ENCODE measurements at places on chromosomes 7 and 10.

GRCh38 chr10:46028584-46029460 lies 1.6 kb downstream of the NCOA4 start:
- peak; percentile 72 for DNase-seq

DNA sequence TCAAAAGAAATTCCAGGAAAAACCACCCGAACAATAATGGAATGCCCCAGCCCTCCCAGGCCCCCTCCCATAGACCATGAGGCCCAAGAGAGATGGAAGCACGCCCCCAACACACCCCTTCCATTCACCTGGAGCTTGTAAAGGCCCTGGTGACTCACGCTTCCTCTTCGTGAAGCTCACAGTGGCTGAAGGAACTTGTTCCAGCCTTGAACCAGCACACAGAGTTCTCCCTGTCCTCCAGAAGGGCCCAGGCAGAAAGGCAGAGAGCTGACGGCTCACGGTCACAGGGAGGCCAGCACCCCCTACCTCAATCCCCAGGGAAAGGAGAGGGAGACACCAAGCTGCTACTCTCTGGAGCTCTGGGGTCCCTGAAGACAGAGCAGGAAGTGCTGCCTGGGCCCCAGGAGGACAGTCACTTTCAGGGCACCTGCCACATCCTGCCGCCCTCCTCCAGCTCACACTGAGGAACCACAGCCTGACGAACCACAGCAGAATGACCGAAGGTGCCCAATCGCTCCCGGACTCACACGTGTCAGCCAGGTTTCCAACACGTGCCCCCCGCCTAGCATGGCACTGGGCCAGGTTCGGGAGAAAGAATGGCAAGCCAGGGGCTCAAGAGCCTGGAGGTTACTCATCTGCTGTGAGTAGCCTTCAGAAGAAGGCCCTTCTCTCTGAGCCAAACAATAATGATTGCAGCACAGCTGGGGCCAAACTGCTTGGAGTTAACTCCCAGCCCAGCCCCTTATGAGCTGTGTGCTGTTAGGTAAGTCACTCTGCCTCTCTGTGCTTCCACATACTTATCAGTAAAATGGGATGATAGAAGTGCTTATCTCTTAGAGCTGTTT lies 52.8 kb downstream of the DLG5 start:
- peak; percentile 37 for DNase-seq

GRCh38 chr7:29319719-29320521 lies 125.3 kb downstream of the CHN2 start:
- peak; percentile 7 for DNase-seq

GRCh38 chr10:118670472-118671124 lies 75.2 kb upstream of the PRLHR start:
- no peak for DNase-seq

DNA sequence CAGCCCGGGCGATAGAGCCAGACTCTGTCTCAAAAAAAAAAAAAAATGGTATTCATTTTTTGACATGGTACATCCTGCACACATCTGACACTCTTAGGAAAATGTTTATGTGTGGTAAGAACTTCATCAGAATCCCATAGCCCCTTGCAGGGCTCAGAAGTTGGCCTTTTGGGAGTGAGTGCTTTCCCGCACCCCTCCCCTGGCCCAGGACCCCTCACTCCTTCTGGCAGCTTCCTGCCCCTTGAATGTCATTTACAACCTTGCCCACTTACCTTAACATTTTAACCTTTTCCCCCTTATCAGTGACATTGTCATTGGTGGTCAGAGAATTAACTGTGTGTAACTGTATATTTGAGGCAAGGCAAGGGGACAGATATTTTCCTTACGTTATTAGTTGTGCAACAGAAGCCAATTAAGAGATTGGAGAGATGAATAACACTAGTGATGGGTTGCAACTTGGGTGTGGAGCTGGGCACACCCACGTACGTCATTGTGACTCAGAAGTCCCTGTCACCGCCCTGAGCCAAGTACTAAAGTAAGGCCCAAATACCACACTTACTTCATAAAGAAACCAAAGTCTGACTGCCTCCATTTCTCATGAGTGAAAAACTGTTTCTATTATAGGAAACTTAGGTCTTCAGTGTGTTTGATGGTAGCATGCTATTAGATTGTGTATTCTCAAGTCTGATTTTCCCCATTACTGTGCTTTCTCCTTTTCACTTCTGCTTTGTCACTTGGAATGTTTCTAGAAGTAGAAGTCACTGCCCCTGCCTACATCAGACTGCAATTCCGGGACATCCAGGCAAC lies 31.6 kb downstream of the OGDH start:
- DNase-seq = peak; percentile 87

DNA sequence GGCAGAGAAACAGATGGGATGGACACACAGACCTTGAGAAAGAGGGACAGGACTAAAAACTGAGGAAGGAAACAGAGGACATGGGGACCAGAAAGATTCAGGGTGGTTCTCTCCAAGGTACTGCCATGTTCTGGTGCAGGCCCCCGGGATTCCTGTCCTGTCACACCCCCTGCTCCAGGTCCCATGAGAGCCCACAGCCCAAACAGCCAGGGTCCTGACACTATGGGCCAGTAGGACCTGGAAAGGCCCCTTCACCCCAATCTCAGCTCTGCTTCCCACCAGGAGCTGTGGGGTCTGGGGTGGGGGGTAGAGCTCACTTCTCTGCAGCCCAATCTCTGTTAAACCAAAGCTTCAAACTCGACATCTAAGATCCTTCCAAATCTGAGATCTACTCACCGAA lies 21.2 kb downstream of the PDIA4 start:
- no peak for DNase-seq

- no peak for DNase-seq
These were observed 72.8 kb downstream of the BICC1 start for GRCh38 chr10:58585435-58585834.

GRCh38 chr7:8152489-8153192 lies 109.3 kb downstream of the ICA1 start:
- DNase-seq = no peak

GRCh38 chr10:114711176-114711868 lies 53.2 kb upstream of the ABLIM1 start:
- no peak for DNase-seq

DNA sequence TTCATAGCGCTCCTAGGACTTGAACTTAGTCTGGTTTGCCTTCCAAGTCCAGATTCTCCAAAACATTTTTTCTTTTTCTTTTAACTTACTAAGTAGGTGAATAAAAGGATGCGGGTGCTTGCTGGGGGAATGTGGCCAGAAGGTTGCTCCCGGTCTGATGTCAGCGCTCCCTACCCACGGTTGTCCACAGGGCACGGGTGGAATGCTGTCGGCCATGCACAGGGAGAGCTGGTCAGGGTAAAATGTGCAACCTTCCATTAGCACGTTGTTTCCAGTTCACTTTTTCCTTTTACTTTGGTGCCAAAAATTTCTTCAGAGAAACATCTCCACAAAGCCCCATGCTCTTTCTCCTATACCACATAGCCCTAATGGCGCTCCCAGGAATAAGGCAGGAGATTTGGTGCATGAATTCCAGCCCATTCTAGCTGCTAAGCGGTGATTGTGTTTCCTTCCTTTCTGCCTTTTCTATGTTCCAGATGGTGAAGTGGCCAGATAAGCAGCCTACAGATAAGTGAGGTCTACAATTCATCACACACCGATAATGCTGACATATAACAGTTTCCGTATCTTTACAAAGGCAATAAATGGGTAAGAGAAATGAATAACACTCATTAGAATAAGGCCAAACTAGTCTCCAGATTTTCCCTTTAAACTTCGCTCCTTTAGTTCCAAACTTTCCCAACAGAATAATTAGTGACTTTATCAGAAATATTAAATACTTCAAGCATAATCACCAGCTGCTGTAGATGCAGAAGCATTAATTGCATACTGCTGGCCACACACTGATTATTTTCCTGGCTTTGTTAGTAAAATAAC lies 138.3 kb upstream of the FGFR2 start:
- DNase-seq = no peak

DNA sequence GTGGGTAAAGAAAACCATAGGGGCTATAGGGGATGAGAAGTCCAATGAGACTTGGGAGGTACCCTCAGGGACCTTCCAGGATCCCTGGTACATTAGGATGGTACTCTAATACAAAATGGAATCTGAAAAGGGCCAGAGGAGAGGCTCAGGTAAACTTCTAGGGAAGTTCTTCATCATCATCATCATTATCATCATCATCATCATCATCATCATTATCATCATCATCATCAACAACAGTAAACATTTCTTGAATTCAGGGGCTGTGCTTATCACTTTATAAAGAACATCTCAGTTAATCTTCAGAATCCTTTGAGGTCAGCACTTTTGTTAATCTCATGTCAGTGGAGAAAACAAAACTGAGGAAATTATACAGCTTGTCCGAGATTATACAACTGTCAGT lies 50.1 kb downstream of the PLPP4 start:
- no peak for DNase-seq

- no peak for DNase-seq
These were observed 3.6 kb downstream of the CALY start for GRCh38 chr10:133332936-133333699.

GRCh38 chr10:31278279-31278941 lies 40.6 kb upstream of the ZEB1 start:
- no peak for DNase-seq

DNA sequence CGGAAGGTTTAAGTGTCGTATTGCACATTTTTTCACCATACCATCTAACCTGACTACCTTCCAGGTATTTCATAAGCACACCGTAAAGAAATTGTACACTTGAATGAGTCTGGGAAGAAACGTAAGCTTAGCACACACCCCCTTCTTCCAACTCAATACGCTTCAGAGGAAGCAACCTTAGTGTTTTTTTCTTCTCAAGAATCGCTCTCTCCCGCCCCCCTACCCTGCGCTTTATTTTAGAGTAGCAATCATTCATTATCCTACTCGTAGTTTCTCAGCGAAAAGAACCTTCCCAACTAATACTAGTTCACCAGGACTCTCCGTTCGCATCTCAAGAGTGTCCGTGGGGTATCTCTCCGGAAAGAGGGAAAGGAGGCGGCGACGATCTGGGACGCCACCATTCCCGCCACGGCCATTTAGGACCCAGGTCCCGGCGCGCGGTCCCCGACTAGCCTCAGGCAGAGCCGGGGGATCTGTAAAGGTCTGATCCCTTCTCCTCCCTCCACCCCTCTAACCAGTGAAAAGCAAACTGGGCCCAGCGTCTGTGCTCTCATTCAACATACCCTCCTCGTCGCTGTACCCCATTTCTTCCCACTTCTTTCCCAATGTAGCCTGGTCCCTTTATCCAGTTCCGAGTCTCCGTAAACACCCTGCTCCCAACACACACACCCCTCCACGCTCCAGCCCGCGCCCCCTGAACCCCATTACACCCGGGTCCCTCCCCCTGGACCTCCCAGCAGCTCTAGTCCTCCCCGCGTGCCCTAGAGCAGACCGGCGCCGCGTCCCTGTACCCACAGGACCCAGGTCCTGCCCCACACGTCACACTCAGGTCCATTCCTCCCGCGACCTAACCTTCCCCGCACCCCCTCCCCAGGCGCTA lies 16.0 kb downstream of the MYOZ1 start:
- DNase-seq = peak; percentile 9

GRCh38 chr10:17758200-17758599 lies 6.2 kb downstream of the TMEM236 start:
- DNase-seq = no peak

DNA sequence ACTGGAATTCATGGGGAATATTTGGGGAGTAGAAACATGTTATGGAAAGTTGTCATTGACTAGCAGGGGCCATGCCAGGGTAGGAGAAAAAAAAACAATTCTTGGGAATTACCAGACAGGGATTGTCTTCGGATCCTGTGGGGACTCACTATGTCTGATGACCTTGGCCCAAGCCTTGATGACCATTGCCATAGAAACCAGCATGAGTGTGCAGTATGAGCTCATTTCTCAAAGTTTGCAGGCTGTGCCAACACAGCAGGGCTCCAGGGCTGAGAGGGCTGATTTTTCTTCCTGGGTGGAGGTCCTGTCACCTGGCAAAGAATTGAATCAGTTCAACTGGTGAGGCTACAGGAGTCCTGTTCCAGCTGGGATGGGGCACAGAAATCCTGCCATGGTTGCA lies 198.3 kb downstream of the ADRA2A start:
- DNase-seq = no peak

GRCh38 chr7:44880317-44881018 lies 4.9 kb downstream of the PURB start:
- no peak for DNase-seq

Measured in CD4-positive, alpha-beta T cell treated with Interleukin-12 subunit alpha and Interleukin-12 subunit beta, for 1 hour (primary cell).